ENCODE measurements at places on chromosomes 5 and 9.

DNA sequence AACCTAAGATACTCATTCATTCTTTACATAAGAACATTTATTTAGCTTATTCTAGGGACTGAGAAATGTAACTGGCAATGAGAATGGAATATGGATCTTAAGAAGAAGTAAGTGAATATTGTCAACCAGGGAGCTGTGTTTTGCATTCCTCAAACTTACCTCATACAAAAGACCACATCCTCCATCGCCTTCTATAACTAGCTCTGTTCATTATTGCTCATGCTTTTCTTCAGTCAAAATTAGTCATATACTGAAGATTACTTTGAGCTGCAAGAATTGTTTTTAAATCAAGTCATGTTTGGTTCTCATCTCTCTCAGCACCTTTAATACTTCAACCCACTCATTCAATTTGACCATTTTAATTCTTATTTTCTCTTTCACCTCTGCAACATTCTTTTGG lies 140.3 kb upstream of the RASA1 start:
- DNase-seq = peak; percentile 76

DNA sequence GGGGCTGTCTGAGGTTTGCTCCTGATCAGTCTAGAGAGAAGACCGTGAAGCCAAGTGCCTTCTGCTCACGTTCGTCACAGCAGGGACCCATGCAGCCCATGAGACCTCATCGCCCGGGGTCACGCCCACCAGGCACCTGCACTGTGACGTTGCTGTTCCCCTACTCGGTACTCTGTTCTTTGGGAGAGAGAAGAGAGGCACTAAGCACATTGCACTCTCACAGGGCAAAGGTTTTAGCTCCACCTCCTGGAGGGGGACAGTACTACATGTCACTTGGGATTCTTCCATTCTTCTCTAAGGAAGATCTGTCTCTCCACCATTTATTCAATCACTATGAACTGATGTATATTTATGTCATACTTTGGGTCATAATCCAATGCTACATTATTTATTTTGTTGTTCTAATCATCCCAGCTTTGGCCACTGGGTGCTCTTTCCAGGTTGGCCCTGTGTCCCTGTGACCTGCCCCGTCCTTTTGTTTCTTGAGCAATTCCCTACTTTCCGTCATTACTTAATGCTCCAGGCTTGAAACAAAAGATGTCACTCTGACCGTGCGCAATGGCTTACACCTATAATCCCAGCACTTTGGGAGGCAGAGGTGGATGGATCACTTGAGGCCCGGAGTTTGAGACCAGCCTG lies 31.4 kb upstream of the BRD3 start:
- peak; percentile 11 for DNase-seq

GRCh38 chr9:20594608-20595007 lies 27.7 kb downstream of the MLLT3 start:
- no peak for DNase-seq

DNA sequence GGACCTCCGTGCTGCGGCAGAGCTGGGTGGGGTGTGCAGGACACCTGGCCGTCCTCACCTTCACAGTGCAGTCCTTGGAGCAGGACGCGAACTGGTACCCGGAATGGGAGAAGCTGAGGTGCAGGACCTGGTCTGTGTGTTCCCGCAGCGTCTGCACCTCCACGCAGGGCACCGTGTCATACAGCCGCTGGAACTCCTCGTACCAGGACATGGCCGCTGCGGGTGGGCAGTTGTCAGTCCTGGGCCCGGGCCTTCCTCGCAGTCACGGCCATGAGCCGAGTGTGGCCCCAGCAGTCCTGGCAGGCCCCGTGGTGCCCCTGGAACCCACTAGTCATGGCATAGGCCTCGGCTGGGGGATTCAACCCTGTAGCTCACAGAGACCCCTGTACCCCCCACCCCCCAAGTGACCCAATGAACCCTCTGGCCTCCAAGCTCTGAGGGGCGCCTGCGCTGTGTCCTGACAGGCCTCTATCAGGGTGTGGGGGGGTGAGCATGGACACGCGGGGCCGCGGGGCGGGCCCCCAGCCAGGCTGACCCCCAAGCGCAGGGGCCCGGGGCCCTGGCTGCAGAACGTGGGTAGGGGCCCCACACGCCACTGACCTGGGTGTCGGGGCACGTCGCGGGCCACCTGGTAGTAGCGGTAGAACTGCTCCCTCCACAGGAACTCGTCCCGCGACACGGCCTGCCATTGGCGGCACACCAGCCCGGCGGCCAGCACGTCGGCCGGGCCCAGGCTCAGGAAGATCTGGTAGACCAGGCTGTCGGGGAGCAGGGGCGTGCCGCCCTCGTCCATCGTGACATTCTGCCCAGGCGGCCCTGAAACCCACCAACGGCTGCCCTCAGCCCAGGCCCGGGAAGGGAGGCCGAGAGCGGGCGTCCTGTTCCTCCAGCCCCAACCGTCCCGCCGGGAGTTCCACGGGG lies 987 bp downstream of the FBXW5 start:
- no peak for DNase-seq

- peak; percentile 90 for DNase-seq
Measured at GRCh38 chr5:33343676-33344327, 97.0 kb upstream of the TARS1 start.

DNA sequence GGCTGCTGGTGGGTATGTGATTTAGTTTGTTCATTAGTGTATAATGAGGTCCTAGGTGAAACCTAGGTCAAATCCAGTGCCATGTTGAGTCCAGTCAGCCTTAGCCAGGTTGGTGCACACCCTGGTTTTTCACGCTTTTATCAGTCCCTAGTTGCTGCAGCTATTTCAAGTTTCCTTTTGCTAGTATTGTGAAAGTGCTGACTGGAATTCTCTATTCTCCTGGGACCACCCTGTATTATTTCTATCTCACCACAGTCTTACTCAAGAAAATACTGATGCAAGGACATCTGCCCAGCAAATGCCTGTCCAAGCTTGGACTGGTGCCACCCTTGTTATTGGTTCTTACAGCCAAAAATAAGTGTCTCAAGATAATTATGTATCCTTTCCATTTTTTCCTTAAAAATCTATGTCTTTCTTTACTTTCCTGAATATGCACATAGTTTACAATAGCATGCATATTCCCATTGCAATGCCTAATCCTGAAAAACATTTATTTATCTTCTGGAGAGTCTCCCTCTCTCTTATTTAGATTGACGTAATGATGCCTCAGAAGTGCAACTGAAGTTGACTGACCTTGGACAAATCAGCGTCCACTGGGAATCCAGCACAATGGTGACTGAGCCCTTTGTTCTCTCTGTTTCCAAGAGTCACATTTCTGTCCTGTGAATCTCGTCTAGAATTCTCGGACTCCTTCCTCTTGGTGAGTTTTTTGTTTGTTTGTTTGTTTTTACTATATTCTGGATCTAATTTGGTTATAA lies 1075.0 kb downstream of the CDH9 start:
- no peak for DNase-seq

- no peak for DNase-seq
Measured at GRCh38 chr5:107265193-107265592, 405.5 kb downstream of the EFNA5 start.

DNA sequence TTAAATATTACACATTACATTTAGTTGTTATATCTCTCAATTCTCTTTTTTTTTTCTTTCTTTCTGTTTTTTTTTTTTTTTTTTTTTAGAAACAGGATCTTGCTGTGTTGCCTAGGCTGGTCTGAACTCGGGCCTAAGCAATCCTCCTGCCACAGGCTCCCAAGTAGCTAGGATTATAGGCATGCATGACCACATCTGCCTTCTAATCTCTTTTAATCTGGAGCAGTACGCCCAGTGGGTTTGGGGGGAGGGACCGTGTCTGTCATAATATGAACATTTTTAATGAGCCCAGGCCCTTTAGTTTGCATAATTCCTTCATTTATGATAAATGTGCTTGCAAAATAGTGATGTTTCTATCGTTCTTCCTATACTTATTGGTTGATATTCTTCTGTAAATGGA lies 10.3 kb downstream of the RHOBTB3 start:
- no peak for DNase-seq

DNA sequence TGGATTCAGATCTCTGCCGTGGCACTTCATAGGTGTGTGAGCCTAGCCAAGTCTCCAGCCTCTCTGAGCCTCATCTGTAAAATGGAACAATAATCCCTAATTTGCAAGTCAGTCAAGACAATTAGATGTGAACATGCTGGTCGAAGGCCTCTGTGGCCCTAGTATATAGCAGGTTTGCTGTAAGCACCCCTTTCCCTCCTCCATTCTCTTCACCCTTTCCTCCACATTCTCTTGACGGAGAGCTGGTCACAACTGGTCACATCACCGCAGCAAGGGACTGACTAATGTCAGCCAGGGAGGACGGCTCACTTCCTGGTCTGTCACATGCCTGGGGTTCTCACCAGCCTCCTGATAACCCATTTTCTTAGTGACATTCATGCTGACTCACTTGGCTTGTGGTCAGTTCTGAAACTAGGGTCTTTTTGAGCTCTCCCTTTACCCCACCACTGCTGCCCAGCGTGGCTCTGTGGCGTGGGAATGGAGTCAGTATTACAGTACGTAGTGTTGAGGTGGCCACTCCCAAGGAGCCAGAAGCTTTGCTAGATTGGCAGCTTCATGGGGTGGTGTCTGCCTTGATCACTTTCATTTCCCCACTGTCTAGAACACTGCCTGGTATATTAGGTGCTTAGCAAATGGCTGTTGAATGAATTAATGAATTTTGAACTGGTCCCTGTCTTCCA lies 47.8 kb downstream of the ERGIC1 start:
- peak; percentile 69 for DNase-seq

DNA sequence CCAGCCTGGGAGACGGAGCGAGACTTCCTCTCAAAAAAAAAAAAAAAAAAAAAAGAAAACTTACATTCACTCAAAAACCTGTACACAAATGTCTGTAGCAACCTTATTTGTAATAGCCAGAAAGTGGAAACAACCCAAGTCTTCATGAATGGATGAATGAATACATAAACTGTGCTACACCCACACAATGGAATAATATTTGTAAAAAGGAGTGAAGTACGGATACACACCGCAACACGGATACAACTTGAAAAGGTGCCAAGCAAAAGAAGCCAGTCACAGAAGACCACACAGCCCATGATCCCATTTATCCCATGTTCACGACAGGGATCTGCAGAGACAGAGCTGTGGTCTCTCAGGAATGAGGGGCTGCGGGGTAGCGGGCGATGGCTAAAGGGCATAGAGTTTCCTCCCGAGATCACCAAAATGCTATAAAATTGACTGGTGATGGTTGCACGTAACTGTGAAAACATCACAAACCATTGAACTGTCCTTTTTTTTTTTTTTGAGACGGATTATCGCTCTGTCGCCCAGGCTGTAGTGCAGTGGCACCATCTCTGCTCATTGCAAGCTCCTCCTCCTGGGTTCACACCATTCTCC lies 76.2 kb upstream of the COL5A1 start:
- no peak for DNase-seq

- DNase-seq = no peak
Measured at GRCh38 chr5:11973469-11973868, 69.2 kb upstream of the CTNND2 start.

GRCh38 chr5:86756839-86757238 lies 139.1 kb downstream of the COX7C start:
- no peak for DNase-seq

DNA sequence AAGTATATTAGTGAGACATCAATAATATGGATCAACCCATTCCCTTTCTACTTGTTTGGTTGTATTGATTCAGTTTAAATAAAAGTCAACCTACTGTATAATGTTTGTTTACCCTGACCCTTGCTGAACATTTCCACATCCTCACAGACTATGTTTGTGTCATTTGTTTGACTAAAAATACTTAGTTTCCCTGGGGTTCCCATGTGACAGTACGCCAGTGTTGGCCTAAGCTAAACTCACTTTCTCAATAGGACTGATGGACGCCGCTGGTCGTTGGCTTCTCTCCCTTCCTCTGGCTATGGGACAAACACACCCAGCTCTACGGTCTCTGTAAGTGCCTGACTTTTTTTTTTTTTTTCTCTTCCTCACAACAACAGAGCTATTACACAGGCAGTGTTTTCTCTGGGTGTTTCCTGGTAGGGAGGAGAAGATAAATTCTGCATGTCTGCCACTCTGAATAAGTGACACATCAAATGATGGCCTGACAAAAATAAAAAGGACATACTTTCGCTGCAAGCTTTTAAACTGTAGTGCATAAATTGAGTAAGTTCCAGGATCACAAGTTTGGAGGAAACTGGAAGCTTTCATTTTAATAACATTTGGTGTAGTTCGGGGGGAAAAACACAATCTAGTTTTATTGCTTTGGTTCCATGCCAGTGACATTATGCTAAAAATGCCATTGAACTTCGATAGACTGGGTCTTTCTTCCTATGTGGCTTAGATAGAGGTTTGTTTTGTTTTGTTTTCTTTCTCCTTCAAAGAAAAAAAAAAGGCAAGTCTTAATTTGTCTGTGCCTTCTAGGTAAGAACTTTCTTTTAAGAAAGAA lies 101.0 kb downstream of the CD180 start:
- DNase-seq = no peak

GRCh38 chr9:99336531-99336930 lies 114.4 kb downstream of the SEC61B start:
- DNase-seq = no peak

DNA sequence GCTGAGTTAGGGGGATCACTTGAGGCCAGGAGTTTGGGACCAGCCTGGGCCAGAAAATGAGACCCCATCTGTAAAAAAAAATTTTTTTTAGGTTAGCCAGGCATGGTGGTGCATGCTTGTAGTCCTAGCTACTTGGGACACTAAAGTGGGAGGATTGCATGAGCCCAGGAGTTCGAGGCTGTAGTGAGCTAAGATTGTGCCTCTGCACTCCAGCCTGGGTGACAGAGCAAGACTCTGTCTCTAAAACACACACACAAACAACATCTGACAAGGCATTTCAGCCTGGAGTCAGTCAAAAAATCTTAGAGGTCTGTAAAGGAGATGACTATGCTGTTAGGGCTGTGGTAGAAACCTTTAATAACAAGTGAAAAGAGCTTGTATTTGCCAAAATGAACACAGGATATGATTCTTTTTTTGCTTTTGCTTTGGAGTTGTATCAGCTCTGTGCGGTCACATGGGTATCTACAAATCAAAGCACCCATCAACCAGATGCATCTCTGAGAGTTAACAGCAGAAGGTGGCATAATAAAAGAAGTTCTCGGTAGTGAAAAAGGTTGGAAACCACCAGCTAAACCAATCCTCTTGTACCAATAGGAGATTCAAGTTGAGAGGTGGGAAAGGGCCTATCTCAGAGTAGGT lies 3.6 kb upstream of the PSMD5 start:
- no peak for DNase-seq

GRCh38 chr5:132321109-132321721 lies 27.0 kb downstream of the SLC22A4 start:
- DNase-seq = no peak

- DNase-seq = peak; percentile 26
Measured at GRCh38 chr9:111481885-111482636, 2.1 kb downstream of the ECPAS start.

GRCh38 chr5:148957591-148958202 lies 105.2 kb downstream of the SH3TC2 start:
- DNase-seq = peak; percentile 60

- peak; percentile 65 for DNase-seq
Measured at GRCh38 chr9:69115621-69116020, 58.5 kb upstream of the TJP2 start.

DNA sequence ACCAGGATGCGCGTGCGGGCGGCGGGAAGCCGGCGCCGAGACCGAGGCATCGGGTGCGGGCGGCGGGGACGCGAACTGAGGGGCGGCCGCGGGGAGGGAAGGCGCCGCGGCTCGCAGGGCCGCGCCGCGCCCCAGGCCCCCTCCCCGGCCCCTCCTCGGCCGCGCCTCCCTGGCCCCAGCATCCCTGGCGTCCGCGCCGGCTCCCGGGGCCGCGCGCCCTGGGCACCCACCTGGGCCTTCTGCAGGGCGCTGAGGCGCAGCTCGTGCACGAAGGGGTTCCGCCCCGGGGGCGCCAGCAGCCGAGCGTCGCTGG lies 324 bp downstream of the LPCAT1 start:
- no peak for DNase-seq

GRCh38 chr9:134328841-134329575 lies 2.8 kb downstream of the RXRA start:
- no peak for DNase-seq

GRCh38 chr5:173864126-173865050 lies 23.8 kb upstream of the CPEB4 start:
- DNase-seq = no peak
